ENCODE measurements at places on chromosomes 2 and 18. TPM values are rescaled to one million over a fixed set of nuclear protein-coding genes. Genes with fewer than 3 reads are reported as not detected.

Gene REG1B
- total RNA-seq, result not detected

GRCh38 chr18:5646739-5647138, 102.9 kb upstream of the EPB41L3 start:
- peak; percentile 8 for DNase-seq

DNA sequence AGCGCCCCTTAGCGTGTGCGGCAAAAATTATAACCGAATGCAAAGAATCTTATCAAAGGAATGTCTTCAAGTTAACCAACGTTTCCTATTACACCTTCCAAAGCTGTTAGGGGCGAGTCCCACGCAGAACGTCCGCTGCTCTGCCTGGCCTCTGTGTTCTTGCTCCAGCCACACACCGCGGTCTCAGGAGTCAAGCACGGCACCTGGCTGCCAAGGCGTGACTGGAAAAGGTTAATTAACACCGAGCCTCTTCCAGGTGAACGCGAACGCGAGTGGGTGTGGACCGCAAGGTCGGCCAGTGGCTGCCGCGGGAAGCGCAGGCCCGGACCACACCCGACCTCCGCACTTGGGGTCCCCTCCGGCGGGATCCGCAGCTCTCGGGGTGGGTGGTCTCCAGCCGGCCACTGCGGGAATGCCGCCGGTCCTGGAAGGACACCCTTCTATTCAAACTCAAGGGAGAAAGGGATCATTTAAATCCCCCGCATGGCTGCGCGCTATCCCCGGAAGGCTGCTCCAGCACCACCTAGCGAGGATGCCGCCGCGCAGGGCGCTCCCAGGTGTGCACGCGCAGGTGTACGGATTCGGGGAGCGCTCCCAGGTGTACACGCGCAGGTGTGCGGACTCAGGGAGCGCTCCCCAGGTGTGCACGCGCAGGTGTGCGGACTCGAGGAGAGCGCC, 830 bp downstream of the CYB5A start:
- no peak for DNase-seq

GRCh38 chr2:61557381-61557780, 19.2 kb upstream of the XPO1 start:
- peak; percentile 18 for DNase-seq

GRCh38 chr2:23859983-23860382, 66.9 kb downstream of the ATAD2B start:
- no peak for DNase-seq

GRCh38 chr2:33583194-33583938, 15.7 kb downstream of the FAM98A start:
- peak; percentile 25 for DNase-seq

Gene SEPTIN10
- 56.0 TPM for total RNA-seq

DNA sequence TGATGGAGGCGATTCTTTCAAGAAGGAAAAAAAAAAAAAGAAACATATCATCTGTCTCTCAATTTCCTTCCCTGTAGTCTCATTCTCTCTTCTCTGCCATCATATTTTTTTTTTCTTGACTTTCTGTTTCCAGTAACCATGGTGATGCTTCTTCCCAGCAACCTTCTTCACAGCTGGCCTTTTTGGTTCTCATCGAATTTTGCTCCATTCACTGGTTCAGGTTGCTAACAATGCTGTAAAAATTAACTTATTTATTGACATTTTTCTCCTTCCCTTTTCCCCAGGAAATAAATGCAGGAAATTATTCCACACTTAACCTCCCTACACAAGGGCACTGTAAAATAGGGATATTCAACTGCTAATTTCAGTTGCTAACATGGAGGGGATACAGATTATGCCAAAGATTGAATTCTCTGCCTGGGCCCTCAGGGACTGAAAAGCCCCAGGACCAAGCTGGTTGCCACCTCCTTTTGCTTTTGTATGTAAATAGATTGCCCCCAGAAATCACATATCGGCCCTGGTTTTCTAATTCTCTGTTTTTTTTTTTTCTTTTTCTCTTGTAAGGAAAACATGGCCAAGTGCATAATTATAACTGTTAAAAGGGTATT, 154.7 kb downstream of the MAP2 start:
- DNase-seq, result no peak

DNA sequence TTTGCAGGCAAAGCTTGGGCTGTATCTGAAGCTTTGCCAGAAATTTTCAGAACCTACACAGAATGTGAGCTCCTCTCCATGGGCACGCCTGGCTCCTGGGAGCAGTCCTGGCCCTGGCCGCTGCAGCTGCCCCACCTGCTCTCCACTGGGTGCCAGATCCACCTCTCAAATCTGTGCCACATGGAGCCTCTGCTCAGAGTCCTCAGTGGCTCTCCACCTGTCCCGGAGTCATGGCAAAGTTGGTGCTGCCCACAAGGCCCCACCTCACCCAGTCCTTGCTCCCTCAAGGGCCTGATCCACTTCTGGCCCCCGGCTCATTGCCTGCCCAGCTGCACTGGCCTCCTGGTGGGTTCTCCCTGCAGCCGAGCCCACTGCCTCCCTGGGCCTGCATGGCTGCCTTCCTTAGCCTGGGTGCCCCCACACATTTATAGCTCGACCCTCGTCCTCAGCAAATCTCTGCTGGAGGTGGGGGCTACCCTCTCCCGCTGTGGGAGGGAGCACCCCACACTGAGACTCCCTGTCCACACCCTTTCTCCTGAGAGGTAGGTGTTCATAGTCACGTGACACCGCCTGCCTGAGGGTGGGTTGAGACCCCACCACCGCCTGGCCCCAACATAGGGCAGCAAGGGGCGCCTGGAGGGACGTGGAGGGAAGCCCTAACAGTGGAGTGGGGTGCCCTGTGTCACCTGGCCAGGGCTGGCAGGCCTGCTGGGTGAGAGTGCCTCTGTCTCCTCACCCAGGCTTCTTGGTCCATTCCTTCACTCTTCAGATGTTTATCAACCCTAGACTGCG, 224.1 kb downstream of the SH3RF3 start:
- no peak for DNase-seq

Gene UGT1A10
- 8.2 TPM for total RNA-seq

- no peak for DNase-seq
These were observed 44.4 kb upstream of the LRRTM1 start for GRCh38 chr2:80348953-80349352.

Gene MGAT4A
- total RNA-seq, result 3.9 TPM

- DNase-seq, result no peak
These were observed 55.3 kb upstream of the NABP1 start for GRCh38 chr2:191622374-191623320.

DNA sequence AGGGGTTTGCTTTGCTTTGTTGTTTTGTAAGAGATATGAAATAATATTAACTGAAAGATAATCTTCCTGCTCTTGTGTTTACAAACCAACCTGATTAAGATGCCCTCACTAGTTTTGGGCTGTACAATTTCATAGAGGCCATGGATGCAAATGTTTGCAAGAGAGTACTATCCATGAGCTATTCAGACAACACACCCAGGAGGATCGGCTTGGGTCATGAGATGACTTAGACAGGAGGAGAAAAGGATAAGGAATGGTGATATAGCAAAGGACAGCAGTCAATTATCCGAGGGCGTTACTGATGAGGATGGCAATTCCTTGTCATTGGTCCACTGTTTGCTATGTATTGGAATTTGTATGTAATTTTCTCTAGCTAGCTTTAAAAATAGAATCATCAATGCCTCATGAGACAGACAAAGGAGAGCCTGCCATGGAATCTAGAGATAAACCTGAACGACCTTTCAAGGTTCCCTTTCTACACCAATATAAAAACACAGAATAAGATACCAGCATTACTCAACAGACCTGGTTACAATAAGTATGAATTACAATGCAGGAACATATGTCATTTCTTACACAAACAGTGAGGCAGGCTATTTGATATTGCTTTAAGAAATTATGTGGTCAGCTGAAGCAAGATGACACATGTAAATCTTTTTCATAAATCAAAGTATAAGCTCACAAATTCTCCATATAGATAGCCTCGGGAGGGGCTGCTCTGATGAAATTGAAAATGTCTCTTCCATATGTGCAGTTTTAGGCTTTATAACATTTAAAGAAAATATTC, 54.4 kb upstream of the SOS1 start:
- DNase-seq, result no peak

- no peak for DNase-seq
These were observed 72.3 kb downstream of the NDUFA10 start for GRCh38 chr2:239952665-239953417.

- DNase-seq, result no peak
These were observed 18.1 kb downstream of the TGFA start for GRCh38 chr2:70535573-70535972.

DNA sequence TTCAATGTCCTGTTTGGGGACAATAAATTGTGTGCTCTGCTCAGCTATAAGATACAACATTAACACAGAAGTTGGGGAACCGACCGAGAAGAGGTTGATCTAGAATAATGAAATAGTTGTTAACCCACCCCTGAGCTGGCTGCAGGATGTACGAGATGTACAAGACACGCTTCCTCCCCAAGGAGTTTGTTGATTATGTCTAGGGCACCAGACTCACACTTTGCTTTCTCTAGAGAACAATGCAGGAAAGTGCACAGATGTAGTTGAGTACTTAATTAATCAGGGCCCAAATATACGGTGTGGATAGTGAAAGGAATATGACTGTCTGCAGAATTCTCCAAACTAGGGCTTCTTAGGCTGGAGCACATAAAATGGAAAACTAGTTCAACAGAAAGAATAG, 415.2 kb upstream of the TNP1 start:
- DNase-seq, result no peak

- no peak for DNase-seq
These were observed at the start of gene KLHL14 for GRCh38 chr18:32772581-32773381. Gene KLHL14 (minus strand): TSS chr18:32773023. CDS start chr18:32770591, 2,432 bp downstream.

- no peak for DNase-seq
These were observed 40.2 kb downstream of the INPP4A start for GRCh38 chr2:98484652-98485452.

- DNase-seq, result no peak
These were observed 27.4 kb upstream of the MTIF2 start for GRCh38 chr2:55296393-55296792.

- no peak for DNase-seq
These were observed 52.1 kb upstream of the ACAA2 start for GRCh38 chr18:49865401-49865800.

DNA sequence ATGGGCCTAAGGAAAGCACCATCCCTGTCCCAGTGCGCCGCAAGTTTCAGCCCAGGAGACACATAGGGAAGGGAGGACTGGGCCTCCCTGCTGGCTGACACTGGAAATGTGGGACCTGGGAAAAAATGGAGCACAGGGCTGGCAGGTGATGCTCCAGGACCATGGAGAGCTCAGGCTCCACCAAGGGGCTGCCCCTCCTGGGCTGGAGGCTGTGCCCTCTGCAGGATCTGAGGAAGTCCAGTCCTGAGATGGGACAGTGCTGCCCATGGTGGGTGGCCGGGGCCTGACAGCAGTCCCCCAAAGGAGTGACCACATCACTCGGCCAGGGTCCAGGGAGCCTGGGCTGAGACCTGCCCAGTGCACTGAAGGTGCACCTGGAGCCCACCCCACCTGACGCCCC, 108.6 kb upstream of the TEKT4 start:
- no peak for DNase-seq

DNA sequence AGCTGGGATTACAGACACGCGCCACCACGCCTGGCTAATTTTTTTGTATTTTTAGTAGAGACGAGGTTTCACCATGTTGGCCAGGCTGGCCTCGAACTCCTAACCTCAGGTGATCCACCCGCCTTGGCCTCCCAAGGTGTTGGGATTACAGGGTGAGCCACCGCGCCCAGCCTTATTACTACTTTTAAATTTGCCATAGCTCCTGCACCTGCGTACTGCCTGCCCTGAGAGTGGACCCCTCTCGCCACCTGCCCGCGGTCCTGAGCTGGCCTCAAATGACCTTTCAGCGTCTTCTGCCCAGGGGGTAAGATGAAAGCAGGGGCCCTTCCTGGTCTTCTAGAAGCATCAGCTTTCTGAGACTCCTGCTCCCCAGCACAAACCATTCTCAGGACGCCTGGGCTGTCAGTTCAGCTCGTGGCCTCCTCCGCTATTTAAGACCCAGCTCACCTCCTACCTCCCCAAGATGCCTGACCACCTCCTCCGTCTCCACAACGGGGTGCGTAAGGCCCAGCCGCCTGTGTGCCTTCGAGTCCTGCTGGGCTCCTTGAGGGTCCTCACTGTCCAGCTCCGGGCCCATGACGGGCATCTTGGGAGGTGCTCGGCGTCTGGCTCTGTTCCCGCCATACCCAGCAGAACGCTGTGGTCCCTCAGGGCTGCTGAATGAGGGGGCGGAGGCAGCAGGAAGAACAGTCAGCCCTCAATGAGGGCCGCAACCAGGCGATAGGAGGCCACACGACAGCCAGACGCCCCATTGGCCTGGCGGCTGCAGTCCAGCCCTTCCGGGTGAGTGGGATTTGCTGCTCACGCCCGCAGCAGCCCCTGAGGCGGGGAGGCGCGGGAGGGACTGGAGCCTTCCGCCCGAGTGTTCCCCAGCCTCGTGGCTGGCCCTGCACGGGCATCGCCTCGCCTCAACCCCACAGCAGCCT, 266.6 kb downstream of the TFCP2L1 start:
- DNase-seq, result no peak

DNA sequence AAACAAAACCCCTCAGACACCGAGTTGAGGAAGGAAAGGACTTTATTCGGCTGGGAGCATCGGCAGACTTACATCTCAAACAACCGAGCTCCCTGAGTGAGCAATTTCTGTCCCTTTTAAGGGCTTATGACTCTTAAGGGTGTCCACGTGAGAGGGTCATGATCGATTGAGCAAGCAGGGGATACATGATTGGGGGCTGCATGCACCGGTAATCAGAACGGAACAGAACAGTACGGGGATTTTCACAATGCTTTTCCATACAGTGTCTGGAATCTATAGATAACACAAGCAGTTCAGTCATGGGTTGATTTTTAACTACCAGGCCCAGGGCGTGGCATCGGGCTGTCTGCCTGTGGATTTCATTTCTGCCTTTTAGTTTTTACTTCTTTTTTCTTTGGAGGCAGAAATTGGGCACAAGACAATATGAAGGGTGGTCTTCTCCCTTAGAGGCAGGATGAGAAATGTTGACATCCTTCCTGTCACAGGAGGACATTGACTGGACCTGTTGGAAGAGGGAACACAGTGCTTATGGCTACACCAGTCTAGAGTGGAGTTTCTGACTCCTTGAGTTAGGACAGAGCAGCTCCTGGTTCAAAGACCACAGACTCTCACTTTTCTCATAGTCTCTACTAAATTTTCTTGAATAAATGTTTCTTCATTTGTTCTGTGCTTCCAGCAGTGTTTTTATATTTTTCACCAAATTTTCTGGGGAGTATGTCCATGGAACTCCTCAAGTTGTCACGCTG, 35.8 kb downstream of the SPOPL start:
- DNase-seq, result no peak
